ENCODE measurements at places on chromosomes 1 and 21.

DNA sequence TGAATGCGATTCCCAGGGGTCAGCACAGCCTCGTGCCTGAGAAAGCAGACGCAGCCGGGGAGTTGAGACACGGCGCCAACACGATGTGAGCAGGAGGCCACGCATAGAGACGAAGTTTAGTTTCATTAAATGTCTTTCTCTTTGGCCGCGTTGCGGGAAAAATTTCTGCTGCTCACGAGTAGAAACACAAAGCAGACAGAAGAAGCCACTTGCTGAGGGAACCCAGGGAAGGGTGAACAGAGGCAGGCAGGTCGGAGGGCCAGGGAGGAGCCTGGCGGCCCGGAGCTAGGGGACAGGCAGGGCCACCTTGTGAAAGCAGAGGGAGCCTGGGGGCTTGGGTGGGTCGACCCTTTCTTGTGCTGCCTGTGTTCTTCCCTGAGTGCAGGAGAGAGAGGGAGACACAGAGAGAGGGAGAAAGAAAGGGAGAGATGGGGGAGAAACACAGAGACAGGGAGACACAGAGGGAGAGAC is 33.2 kb downstream of the POFUT2 start:
- no peak for DNase-seq

DNA sequence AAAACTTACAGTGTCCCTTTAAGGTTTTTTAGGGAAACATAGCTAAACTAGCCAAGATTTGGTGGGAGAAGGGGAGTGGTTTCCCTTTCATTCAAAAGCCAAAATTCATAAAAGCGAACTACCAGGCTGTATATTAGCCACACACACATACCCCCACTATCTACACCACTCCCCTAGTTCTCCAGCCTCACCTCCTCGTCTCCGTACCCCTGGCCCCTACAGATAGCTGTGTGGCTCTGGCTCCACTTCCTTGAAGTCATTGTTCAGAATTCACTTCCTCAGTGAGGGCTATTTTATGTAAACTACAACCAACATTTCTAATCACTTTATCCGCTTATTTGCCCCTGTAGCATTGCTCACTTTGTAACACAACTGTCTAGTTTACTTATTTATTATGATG is 5.3 kb upstream of the DPH5 start:
- DNase-seq = no peak

GRCh38 chr1:175802407-175803123 is 59.2 kb upstream of the TNR start:
- DNase-seq = no peak

- DNase-seq = no peak
Measured at GRCh38 chr1:89931964-89932363, 62.9 kb upstream of the ZNF326 start.

GRCh38 chr21:45330075-45330781 is 42.5 kb upstream of the POFUT2 start:
- no peak for DNase-seq

GRCh38 chr1:170619241-170620028 is 44.5 kb upstream of the PRRX1 start:
- DNase-seq = no peak

- DNase-seq = no peak
Measured at GRCh38 chr1:11400155-11400554, 78.8 kb upstream of the DISP3 start.

- DNase-seq = no peak
Measured at GRCh38 chr1:235992346-235992745, 72.5 kb downstream of the NID1 start.

DNA sequence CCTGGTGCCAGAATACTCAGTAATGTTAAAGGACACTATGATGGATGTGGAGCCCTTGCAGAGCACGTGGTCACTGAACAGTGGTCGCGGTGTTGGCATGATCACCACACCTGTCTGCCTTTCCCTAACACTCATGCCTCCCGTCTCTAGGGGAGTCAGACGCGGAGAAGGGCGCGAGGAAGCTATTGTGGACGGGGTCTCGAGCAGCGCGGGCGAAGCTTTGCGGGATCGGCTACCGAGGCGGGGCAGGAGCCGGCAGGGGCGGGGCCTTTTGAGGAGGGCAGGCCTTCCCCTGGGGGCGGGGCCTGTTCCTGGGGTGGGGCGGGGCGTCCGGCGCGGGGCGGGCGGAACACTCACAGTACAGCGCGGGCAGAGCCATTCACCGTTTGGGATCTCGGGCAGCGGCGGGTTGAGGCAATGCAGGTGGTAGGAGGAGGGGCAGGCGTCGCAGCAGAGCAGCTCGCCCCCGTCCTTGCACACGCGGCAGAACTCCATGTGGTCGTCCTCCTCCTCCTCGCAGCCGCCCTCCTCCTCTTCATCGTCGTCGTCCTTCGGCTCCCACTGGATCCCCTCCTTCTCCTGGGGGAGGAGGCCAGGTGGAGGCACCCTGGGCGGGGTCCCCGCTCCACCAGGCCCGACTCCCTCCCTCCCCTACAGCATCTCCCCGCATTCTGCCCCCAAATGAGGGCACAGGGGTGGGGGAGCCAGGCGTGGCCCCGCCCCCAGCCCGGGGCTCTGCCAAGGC is 31.5 kb downstream of the CHD5 start:
- no peak for DNase-seq

- DNase-seq = no peak
Measured at GRCh38 chr1:229119161-229119560, 151.8 kb upstream of the RAB4A start.

DNA sequence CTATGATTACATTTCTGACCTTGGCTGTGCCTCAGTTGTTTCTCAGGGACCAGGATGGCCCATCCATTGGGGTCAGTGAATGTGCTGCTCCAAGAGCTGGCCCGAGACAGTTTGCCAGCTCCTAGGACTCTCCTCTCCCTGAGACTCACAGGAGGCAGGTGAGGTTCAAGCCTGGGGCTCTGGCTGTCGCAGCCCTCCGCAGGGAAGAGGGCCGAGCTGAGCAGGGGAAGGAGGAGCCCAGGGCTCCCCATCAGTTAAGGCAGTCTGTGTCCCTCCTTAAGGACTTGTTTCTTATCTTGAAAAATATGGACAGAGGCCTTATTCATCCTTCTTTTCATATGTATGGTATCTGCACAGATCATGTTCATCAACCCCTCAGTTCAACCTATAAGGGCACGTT is 26.6 kb upstream of the SARS1 start:
- no peak for DNase-seq

DNA sequence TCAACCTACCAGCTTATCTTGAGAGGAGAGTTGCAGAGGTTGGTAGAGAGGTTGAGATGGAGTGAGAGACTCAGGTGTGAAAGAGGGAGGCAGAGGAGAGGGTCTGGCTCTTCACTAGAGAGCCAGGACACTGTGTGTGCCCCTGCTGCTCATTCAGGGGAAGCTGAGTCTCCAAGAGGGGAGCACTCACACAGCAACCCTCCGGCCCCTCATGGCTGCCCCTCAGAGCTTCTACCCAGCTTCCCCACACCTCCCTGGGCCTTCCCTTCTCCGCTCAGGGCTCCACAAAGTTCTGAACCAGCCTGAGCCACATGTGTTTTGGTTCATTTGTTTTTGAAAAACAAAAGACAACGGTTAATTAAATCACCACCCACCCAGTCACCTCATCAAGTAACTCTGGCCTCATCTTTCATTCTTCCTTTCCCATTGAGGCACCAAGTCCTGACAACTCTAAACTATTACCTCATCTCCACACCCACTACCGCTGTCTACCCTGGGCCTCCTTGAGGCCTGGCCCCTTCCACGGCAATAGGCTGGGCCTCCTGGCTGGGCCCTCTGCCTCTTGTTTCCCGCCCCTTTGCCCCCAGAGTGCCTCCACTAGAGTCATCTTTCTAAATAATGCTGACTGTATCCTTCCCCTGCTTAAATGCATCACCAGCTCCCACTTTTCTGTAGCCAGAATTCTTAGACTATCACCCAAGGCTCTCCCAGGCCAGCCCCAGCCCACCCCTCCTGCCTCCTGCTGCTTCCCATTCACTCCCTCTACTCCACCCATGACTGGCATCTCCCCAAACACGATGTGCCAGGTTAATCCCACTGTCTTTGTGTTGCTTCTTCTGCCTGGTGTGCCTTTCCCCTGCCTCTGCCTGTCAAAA is 33.0 kb downstream of the TNNT2 start:
- no peak for DNase-seq

- no peak for DNase-seq
Measured at GRCh38 chr1:191034132-191034531, 556.5 kb upstream of the BRINP3 start.

GRCh38 chr1:233667741-233668140 is 53.8 kb downstream of the KCNK1 start:
- DNase-seq = no peak

GRCh38 chr21:39714331-39714730 is 30.7 kb upstream of the IGSF5 start:
- no peak for DNase-seq

DNA sequence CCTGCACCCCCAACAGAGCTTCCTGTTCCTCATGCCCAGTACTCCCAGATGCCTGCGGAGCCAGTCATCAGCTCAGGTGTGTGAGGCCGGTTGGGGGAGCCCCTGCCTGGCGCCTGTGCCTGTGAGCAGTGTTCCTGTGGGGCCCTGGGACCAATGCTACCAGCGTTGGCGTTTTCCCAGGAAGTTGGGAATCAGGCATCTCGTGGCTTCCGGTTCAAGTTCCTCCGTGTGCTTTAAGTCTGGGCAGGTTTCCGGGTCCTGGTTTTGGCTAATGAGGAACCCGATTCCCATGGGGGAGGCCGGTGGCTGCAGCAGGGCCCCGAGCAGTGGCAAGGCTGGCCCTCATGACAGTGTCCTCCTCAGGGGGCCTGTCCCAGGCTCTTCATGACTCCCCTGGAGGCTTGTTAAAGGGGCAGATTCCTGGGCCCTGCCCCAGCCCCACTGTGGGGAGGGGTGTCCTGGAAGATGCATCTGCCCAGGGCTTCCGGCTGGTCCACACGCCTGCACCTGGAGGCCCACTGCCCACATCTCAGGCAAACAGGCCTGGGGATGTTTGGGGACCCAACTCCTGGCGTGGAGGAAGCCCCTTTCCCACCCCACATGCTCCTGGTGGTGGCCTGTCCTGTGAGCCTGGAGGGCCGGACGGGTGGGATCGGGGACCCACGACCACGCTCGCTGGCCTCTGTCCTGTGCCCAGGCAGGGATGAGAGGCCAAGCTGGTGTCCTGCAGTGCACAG is 26.2 kb downstream of the TP73 start:
- no peak for DNase-seq

All from D721Med (cell line).